ENCODE measurements at places on chromosomes 2 and 18.
A peak's percentile ranks its signal among the peaks of the same experiment; 100 is the strongest.

GRCh38 chr2:143399631-143400069, 270.4 kb downstream of the ARHGAP15 start:
- H3K4me3 ChIP-seq: no peak overlapping the region
- DNase-seq: no peak
- H3K36me3 ChIP-seq: no peaks in the 10 kb centered on the region
- H3K27me3 ChIP-seq: no peaks in the 10 kb centered on the region

- peaks cover 10% of the 10 kb centered on the region for H3K36me3 ChIP-seq
- no peak for DNase-seq
- H3K27ac ChIP-seq: no peak overlapping the region
- H3K27me3 ChIP-seq: no peaks in the 10 kb centered on the region
Measured at GRCh38 chr2:98518101-98518500, 73.4 kb downstream of the INPP4A start.

DNA sequence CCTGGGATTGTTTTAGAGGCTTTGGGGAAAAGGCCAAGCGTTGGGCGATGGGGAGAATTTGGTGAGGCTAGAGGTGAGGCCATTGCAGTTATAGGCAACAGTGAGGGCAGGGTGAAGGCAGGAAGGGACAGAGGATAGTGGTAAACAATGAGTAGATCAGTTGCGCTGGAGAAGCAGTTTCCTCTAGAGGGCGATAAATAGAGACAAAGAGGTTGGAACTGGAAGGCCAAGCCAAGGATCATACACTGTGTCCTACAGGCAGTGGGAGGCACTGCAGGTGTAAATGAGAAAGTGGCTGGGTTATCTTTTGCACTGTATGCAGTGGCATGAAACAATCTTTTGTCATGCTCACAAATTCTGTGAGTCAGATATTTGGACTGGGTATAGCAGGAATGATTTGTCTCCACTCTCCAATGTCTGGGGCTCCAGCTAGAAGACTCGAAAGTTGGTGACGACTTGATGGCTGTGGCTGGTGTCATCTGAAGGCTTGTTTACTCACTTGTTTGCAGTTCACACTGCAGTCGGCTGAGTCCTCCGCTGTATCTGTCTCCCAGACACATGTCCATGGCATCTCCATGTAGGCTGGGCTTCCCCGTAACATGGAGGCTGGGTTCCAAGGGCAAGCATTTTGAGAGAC, 82.1 kb downstream of the TNP1 start:
- H3K27me3 ChIP-seq: no peaks in the 10 kb centered on the region
- peaks cover 4% of the 10 kb centered on the region for H3K4me1 ChIP-seq
- no peaks in the 10 kb centered on the region for H3K36me3 ChIP-seq
- H3K4me3 ChIP-seq: no peak overlapping the region
- DNase-seq: no peak
- no peak overlapping the region for H3K27ac ChIP-seq

DNA sequence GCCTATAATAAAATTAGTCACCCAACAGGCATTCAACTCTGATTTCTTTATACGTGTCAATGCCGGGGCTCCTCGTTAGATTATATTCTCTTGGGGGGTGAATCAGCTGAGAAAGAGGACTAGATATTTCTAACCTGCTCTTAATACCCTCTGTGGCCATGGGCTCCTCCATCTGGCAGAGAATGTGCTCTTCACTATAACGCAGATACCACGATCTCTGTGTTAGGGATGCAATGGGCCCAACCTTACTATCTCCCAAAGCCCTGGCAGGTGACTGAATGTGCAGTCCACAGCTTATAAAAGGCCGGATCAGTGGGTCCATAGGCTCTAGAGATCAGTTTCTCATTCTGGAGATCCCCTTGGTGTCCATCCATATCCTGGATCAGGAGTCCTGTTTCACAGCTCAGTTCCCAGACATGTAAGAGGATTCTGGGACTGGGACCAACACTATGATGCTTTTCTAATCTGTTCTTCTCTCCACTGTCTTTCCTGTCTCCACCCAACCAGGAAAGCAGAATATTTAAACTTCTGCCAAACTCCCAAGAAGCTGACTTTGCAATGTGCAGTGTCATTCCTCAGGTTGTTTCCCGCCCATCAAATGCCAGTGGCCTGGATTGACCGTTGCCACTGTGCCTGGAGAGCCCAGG, 71.4 kb upstream of the CELF4 start:
- H3K36me3 ChIP-seq: no peaks in the 10 kb centered on the region
- H3K27me3 ChIP-seq: no peaks in the 10 kb centered on the region
- no peak for DNase-seq
- no peak overlapping the region for H3K27ac ChIP-seq
- H3K4me3 ChIP-seq: no peak overlapping the region

DNA sequence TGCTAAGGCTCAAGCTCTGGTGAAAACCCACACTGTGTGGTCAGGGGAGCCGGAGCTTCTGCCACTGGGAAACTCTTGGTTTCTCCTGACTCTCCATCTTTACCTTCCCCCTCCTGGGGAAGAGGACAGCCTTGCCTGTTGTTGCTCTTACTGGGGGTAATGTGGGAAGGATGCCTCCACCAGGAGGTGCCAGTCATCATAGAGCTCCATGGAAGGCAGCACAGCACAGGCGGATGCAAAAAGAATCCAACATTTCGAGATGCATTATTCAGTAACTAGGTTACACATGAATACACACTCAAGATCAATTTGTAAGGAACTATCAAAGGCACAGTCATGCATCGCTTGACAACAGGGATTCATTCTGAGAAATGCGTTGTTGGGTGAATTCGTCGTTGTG, 322.6 kb downstream of the AFF3 start:
- no peaks in the 10 kb centered on the region for H3K27me3 ChIP-seq
- no peaks in the 10 kb centered on the region for H3K36me3 ChIP-seq
- H3K4me1 ChIP-seq: no peaks in the 10 kb centered on the region
- DNase-seq: no peak
- H3K4me3 ChIP-seq: no peak overlapping the region

DNA sequence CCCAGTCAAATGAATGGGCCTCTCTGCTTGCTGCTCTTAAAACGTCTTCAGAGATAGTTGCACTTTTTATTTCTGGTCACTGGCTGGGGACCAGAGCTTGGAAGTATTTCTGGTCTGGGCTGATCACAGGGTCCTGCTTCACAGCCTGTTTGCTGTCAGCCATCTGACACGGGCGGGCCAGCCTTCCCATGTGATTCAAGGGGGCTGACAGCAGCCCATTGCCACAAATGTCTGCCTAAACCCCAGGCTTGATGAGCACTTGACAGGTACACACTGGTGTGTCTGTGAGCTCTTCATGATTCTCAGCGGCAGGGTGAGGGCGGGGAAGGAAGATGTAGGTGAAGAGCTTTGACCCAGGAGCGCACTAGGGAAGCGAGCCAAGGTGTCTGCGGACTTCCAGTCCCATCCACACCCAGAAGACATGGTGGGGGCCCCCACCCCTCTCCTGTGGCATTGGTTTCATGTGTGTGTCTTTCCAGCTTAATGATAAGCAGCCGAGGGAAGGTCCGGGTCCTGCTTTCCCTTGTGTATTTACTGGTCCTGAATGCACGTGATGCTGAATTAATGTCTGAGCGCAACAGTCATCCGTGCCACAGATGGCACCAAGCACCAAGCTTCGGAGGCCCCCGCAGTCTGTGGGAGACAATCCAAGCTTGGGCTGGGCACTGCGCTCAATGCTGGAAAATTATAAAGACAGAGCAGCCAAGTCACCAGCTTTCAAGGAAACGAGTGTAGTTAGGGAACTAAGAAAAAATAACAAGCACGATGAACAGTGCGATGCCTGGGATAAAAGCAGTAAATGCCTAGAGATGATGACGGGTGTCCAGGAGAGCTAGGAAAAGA, 73.3 kb downstream of the SH3BP4 start:
- no peak for DNase-seq
- no peak overlapping the region for H3K27ac ChIP-seq
- H3K4me1 ChIP-seq: peaks cover 8% of the 10 kb centered on the region
- H3K36me3 ChIP-seq: no peaks in the 10 kb centered on the region
- no peaks in the 10 kb centered on the region for H3K27me3 ChIP-seq
- peak overlapping the region; percentile 5 for H3K4me3 ChIP-seq

DNA sequence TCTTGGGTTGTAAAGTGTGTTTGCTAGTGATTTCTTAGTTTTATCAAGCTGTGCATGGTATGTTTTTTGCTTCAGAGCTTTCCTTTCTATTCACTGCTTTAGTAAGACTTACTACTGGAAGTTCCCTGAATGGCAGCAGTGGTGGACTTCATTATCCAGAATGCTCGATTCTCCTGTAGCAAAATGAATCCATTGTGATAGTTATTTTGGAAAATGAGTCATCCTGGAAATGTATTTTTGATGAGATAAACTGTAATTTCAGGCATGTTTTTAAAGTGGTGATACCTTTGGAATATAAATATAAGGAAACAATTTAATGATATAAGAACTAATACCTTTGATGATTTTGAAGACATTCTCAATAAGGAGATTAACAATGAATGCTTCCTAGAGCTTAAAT, 387.1 kb downstream of the PTPRM start:
- no peak overlapping the region for H3K27ac ChIP-seq
- H3K36me3 ChIP-seq: no peaks in the 10 kb centered on the region
- H3K4me3 ChIP-seq: no peak overlapping the region
- H3K4me1 ChIP-seq: peaks cover 3% of the 10 kb centered on the region
- DNase-seq: no peak

DNA sequence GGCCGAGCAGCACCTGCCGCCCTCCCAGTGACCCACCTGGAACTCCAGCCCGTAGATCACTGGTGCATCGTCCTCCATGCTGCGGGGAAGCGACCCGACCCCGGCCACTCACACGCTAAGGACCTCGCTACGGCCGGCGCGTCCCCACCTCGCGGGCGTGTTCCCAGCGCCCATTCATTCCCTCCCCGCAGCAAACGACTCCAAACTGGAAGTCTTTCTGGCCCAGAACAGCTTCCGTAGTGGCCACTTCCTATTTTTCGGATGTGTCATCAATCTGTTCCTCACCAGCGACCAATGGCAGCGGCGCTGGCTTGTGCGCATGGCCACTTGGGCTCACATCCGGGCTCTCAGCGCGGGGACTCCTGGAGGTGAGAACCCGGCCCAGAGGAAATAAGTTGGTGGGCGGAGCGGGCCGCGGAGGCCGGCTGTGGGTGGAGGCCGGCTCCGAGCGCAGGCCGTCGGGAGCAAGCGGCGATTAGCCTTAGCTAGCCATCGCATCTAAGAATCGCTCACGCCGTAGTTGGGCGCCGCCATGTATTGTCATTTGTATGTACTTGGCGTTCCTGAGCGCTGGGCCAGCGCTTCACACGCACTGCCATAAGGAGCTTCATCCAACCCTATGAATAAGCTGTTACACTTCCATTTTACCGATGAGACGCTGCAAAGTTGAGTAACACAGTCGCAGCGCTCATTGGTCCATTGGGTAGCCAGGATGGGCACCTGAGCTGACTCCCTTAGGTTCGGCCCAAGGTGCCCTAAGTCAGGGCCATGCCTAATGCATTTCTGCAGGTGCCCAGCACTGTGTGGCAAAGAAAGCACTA, at the start of gene EIPR1:
TSS of gene EIPR1 (minus strand) at position 207 of the 821 bp plus-strand sequence. CDS start at position 78, 129 bp downstream.
- peak within 1 kb of the TSS; percentile 86 for H3K27ac ChIP-seq
- H3K4me1 ChIP-seq: peaks cover 14% of the 10 kb centered on the region
- no peaks in the 10 kb centered on the region for H3K27me3 ChIP-seq
- peak within 1 kb of the TSS; percentile 83 for H3K4me3 ChIP-seq
- H3K36me3 ChIP-seq: no peaks in the 10 kb centered on the region
- peak; percentile 97 for DNase-seq

DNA sequence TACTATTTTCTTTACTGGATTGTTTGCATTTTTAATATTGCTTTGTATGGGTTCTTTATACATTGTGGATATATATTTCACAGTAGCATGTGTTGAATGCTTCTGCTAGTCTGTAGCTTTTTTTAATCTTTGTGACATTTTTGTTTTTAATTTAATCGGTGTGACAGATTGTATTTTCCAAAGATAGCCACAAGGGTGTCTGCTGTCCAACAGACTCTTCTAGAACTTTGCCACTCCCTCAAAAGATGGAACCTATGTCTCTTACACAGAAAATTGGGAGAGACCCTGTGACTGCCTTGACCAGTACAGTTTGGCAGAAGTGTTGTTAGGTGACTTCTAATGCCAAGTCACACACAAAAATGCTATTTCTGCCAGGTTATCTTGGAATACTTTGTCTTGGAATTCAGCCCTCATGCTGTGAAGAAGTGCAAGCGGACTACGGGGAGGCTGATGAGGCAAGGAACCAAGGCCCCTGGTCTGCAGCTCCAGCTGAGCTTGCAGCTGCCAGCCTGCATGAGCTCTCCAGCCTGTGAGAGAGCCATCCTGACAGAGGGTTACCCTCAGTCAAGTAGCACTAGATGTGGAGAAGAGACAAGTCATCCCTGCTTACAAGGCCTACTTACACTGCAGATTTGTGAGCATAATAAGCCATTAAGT, 110.8 kb downstream of the TDRD15 start:
- no peak overlapping the region for H3K4me3 ChIP-seq
- peaks cover 15% of the 10 kb centered on the region for H3K4me1 ChIP-seq
- H3K27ac ChIP-seq: no peak overlapping the region
- no peaks in the 10 kb centered on the region for H3K36me3 ChIP-seq

DNA sequence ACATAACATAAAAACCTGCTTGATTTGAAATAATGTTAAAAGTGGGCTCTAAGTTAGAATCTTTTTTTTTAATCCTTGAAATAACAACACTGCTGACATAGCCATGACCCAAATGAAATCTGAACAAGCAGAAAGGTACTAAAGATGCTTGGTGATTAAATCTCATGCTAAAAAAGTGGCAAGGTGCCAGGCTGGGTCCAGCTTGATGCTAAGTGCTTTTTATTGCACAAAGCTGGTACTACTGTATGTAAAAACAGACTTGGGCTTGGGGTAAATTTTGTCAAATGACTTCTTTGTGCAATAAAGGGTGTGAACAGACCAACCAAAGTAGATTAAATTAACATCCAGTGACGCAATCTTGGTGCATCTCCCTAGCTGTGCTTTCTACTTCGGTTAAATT, 13.4 kb downstream of the BCL11A start:
- no peak overlapping the region for H3K4me3 ChIP-seq
- no peaks in the 10 kb centered on the region for H3K36me3 ChIP-seq
- no peaks in the 10 kb centered on the region for H3K4me1 ChIP-seq
- no peak overlapping the region for H3K27ac ChIP-seq
- no peaks in the 10 kb centered on the region for H3K27me3 ChIP-seq

DNA sequence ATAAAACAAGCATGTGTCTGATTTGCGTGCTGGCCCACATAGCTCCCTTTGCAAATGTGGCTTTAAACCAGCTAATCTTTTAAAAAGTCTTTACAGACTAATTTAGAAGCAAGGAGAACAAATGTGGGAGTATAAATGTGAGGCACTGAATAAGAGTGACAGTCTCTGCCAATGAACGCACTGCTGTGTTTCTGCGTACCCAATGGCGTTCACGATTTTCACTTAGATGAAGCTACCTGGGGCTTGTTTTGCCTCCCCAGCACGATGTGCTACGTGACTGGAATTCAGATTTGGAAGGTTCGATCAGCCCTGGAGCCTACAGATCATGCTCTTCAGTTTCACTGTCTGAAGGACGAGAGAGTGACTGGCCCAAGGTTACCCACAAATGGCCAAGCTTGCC, 10.8 kb upstream of the CRACDL start:
- no peak overlapping the region for H3K4me3 ChIP-seq
- H3K4me1 ChIP-seq: no peaks in the 10 kb centered on the region
- no peaks in the 10 kb centered on the region for H3K36me3 ChIP-seq
- H3K27me3 ChIP-seq: no peaks in the 10 kb centered on the region
- DNase-seq: no peak
- no peak overlapping the region for H3K27ac ChIP-seq

Measured in thoracic aorta (tissue), 2 donors.